ENCODE measurements at places on chromosomes 4 and X. TPM values are rescaled to one million over a fixed set of nuclear protein-coding genes. Genes with fewer than 3 reads are reported as not detected.

GRCh38 chr4:105196523-105197145 lies 50.0 kb downstream of the TET2 start:
- no peak for DNase-seq

DNA sequence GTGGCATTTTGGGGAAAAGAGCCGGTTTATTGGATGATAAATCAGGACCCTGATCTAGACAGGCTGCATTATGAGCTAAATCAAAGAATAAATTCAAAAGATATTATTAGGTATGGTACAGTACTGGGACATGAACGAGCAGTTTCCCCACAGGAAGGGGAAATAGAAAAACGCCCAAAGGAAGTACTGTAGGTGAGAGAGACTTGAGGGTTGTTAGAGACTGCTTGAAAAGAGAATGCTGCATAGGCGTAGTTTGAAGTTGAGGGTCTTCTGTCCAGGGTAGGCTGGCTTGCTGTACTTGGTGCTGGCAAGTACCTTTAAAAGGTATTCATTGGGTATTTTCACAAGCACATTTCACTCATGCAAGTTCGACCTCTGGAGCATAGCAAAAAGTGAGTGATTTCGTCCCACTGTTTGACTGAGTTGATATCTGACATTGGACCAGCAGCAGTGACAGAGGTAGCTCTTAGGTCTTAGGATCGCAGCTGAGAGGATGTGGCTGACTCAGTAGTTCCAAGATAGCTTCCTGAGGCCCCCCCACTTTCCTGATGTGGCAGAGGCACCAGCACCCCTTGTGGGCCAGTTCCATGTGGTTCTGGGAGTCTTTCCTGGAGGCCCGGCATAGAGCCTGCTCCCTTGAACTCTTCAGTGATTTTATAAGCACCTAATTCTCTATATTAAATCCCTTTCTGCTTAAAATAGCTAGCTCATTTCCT lies 64.3 kb downstream of the TMEM131L start:
- no peak for DNase-seq

Gene EPGN
- not detected for total RNA-seq

GRCh38 chr4:186839122-186840037 lies 115.7 kb upstream of the FAT1 start:
- DNase-seq = no peak

Measured in endothelial cell (in vitro differentiated cells).